Fibroblast of mammary gland (primary cell): ENCODE measurements at places on chromosomes 7 and 10.
A peak's percentile ranks its signal among the peaks of the same experiment; 100 is the strongest.

- no peak for DNase-seq
Measured at GRCh38 chr10:69285699-69286098, 7.4 kb downstream of the HK1 start.

DNA sequence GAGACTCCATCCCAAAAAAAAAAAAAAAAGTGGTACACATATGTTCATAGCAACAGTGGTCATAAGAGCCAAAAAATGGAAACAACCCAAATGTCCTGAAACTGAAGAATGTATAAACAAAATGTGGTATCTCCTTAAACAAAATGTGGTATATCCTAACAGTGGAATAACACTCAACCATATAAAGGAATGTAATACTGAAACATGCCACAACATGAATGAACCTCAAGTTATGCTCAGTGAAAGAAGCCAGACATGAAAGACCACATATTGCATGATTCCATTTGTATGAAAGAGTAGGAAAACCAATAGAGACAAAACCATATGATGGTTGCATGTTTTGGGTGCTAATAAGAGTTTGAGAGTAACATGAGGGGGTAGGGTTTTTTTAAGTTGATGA is 3.1 kb downstream of the GJC3 start:
- no peak for DNase-seq

GRCh38 chr10:69179089-69179742 is 818 bp upstream of the SUPV3L1 start:
- peak; percentile 78 for DNase-seq

GRCh38 chr7:131047651-131048304 is 279.9 kb upstream of the MKLN1 start:
- DNase-seq: no peak

- DNase-seq: no peak
Measured at GRCh38 chr7:2191016-2191415, 41.7 kb downstream of the MAD1L1 start.

DNA sequence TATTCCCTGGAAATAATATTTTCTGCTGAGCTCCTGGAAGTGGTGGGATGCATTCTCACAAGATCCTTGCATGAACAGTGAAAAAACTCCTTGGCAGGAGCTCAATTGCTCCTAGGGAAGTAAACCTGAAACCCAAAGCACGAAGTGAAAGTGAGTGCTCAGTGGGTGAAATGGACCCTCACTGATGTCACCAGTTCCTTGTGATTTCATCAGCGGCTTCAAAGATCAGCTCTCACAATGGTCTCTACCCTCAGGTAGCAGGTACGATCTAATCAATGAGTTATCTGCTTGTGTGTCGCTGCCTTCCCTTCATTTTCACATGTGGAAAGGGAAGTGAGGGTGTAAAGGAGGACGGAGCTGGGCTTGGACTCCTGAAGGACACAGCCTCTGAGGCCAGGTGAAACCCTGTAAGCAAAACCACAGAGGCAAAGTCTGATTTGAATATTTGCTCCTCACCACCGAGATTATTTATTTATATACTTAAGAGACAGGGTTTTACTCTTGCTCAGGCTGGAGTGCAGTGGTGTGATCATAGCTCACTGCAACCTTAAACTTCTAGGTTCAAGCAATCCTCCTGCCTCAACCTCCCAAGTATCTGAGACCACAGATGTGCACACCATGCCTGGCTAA is 255.4 kb upstream of the LYZL1 start:
- DNase-seq: no peak

DNA sequence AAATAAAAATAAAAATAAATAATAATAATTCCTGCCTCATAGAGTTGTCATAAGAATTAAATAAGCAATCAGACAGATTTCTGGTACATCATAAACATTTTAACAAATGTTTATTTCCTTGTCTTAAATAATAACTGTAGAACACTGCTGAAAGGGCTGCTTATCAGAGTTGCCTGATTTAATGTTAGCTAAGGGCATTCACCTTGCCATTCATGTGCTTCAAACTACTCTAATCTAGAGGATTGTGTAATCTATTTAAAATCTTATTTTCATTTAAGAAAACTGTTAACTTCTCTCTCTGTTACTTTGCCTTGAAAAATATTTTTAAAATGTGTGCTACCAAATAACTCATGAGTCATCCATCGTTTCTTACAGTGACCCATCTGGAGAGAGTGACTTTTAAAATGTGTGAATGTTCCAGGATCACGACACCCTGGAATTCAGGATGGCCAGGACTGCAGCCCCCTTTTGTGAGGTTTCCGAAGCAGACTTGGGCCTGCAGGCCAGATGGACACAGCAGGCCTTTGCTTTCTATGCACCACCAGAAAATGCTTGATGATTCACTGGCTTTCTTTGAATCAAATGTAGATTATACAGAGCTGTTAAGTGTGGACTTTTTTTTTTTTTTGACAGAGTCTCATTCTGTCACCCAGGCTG is 109.1 kb upstream of the TNS3 start:
- peak; percentile 52 for DNase-seq
